ENCODE measurements at places on chromosomes 4 and X. TPM values are rescaled to one million over a fixed set of nuclear protein-coding genes. Genes with fewer than 3 reads are reported as not detected.

CLTRN gene
- total RNA-seq, result not detected

FANCB gene
- total RNA-seq, result 15.9 TPM

IL15 gene
- 1.9 TPM for total RNA-seq

TLL1 gene
- 15.2 TPM for total RNA-seq

ALB gene
- total RNA-seq, result 0.13 TPM

RIPPLY1 gene
- total RNA-seq, result not detected

PAGE4 gene
- total RNA-seq, result not detected

SYP gene
- total RNA-seq, result 0.13 TPM

IL2 gene
- not detected for total RNA-seq

CD99 gene
- 508 TPM for total RNA-seq

CT45A2 gene
- total RNA-seq, result not detected

FABP2 gene
- not detected for total RNA-seq

PDZD4 gene
- total RNA-seq, result under 0.01 TPM

FGFR3 gene
- total RNA-seq, result 0.29 TPM

POU4F2 gene
- total RNA-seq, result not detected

CLDN34 gene
- 0.66 TPM for total RNA-seq

HPGDS gene
- not detected for total RNA-seq

ETDB gene
- total RNA-seq, result not detected

KIT gene
- total RNA-seq, result 12.8 TPM

GDPD2 gene
- total RNA-seq, result not detected

FDCSP gene
- not detected for total RNA-seq

MAGEB10 gene
- not detected for total RNA-seq

KLB gene
- under 0.01 TPM for total RNA-seq

MAP9 gene
- 0.40 TPM for total RNA-seq

CT45A10 gene
- total RNA-seq, result not detected

DGKK gene
- not detected for total RNA-seq

XKRX gene
- 0.29 TPM for total RNA-seq

DGAT2L6 gene
- not detected for total RNA-seq

RNF150 gene
- total RNA-seq, result 0.22 TPM

EPHA5 gene
- total RNA-seq, result not detected

FRAS1 gene
- 7.7 TPM for total RNA-seq

TMEM156 gene
- 1.0 TPM for total RNA-seq

ACSL4 gene
- 176 TPM for total RNA-seq

ZCCHC18 gene
- 1.7 TPM for total RNA-seq

DCAF12L2 gene
- not detected for total RNA-seq

SORBS2 gene
- 43.1 TPM for total RNA-seq

ZNF330 gene
- total RNA-seq, result 31.1 TPM

MAGEB17 gene
- not detected for total RNA-seq

L1CAM gene
- total RNA-seq, result 0.27 TPM

PYURF gene
- total RNA-seq, result 122 TPM

PLS3 gene
- total RNA-seq, result 730 TPM

H2BW2 gene
- total RNA-seq, result not detected

CYLC1 gene
- total RNA-seq, result not detected

MEPE gene
- not detected for total RNA-seq

LRIT3 gene
- total RNA-seq, result 0.07 TPM

TEX13C gene
- not detected for total RNA-seq

PSAPL1 gene
- total RNA-seq, result not detected

TMPRSS11A gene
- not detected for total RNA-seq

NWD2 gene
- not detected for total RNA-seq

AFM gene
- not detected for total RNA-seq

TLR3 gene
- total RNA-seq, result 7.5 TPM

PPEF2 gene
- not detected for total RNA-seq

Measured in thoracic aorta endothelial cell (primary cell).